ENCODE measurements at places on chromosomes 4 and X.

DNA sequence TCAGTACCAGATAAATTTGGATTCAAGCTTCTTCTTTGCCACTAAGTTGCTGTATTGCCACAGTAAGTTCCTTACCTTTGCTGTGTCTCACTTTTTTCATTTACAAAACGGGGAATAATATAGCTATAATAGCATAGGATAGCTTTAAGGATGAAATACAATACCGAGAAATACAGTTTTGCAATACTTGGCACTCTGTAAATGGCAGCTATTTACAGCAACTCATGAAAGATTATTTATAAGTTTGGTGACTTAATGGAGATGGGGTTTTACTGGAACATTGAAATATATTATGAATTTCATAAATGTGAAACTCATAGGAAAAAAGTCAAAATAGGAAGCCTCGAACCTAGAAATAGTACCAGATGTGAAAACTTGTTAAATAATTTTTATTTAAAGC, 27.6 kb downstream of the ANXA10 start:
- DNase-seq = no peak

- DNase-seq = no peak
Measured at GRCh38 chr4:21347142-21347541, 601.4 kb downstream of the KCNIP4 start.

GRCh38 chrX:78545233-78545632, 113.9 kb downstream of the RTL3 start:
- DNase-seq = no peak

DNA sequence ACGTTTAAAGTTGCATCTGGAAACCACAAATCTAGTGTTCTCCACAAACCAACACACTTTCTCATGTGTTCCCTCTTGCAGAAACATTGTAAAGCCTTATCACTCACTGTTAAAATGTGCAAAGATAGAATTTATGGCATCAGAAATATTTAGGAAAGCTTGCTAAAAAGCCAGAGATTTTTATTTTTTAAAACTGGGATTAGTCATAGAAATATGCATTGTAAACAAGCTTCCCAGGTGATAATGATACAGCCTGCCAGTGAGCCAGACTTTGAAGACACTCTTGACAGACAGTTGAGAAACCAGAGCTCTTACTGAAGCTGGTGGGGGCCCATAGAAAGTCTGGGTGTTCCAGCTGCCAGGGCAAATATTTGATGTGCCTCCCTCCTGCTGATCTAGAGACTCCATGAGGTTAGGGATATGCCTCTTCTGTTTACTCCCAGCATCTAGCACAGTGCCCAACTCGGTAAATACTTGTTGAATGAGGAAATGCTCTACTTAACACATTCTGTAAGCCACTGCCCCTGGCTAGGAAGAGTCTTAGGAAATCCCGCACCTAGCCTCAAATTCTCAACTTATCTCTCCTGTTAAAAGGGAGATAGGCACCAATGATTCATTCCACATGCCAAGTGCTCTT, 179.0 kb upstream of the RASGEF1B start:
- DNase-seq = no peak

DNA sequence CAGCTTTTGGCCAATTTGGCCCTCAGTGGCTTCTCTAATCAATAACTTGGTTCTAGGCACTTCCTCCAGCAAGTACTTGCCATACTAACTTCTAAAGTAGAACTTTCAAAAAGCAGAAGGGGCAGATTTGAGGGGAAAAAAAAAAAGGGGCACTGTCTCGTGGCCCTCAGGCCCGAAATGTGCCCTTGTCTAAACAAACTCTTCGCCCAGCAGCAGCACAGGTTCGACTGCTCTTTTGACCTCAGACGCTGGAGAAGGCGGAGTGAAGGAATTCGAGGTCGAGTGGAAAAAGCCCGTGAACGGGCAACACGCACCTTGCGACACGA, 775 bp downstream of the GRPEL1 start:
- DNase-seq = no peak

DNA sequence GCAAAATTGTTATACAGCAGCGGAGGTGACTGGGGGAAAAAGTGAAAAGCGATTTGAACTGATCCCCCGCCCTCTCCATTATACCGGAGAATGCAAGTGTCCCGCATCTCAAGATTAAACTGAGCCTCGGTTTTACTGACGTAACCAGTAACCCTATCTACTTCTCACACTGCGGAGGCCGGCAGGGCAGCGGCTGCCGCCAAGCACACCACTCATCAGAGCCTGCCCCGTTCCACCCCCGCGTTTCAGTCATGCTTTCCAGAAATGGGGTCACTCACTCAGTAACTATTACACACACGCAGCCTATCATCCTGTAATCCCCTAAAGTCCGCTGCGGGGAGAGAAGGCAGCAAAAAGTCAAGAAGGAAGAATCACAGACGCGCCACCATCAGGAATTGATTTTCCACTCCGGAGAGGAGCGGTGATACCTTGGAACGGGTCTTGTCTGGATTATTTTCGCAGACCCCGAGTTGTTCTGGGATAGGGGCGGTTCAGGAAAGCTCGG, 1.4 kb downstream of the RPS6KA3 start:
- DNase-seq = peak; percentile 47

DNA sequence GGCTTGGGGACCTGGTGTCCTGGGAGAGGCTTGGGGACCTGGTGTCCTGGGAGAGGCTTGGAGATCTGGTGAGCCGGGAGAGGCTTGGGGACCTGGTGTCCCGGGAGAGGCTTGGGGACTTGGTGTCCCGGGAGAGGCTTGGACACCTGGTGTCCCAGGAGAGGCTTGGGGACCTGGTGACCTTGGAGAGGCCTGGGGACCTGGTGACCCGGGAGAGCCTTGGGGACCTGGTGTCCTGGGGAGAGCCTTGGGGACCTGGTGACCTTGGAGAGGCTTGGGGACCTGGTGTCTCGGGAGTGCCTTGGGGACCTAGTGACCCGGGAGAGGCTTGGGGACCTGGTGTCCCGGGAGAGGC, 12.6 kb downstream of the SHOX start:
- no peak for DNase-seq

DNA sequence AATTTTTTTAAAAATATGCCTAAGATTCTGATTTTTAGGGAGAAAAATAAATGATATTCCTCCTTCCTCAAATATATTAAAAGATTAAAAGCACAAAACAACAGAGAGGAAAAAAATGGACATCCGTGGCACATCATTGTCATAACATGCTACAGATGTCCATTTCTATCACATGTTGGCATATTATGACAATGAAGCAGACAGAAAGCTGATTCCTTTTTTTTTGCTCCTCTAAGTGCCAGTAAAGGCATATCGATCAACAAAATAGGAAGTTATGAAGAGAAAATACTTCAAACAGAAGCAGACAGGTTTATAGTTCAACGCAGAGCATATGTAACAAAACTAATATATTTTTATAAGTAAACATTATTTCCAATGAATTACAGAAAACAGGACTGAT, 11.2 kb downstream of the KLHL8 start:
- no peak for DNase-seq

- DNase-seq = no peak
Measured at GRCh38 chr4:141020801-141021261, 112.4 kb downstream of the RNF150 start.

DNA sequence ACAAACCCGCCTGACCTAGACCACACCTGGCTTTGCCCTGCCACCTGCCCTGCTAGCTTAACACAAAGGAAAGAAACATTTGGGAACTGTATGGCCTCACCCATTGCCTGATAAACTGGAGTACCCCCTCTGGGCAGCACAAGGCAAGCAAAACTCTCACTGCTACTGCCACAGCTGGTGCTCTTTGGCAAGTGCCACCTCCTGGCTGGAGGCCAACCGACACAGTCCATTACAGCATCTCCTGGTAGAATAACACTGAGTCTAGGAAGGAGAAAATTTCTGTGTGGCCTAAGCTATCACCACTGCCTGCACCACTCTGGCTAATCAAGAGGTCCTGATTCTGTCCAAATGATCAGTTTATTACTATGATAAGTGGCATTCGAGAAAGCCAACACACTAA, 18.9 kb upstream of the SPANXN3 start:
- DNase-seq = no peak

DNA sequence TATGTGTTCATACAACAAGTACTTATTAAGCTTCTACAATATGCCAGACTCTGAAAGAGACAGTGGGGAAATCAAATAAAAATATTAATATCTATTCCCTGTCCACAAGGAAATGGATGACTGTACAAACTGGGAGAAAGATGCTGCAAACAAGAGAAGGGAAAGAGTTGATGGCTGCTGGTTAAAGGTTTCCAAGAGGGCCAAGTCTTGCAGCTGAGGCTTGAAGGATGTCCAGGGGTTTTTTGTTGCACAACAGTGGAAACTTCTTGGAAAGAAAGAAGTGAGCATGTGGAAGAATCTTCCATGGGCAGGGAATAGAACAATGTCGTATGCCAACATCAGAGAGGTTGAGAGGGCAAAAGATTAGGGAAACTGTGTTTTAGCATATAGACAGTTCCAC, 95.8 kb downstream of the MID1 start:
- DNase-seq = no peak

Data from T-helper 9 cell (primary cell).